ENCODE measurements at places on chromosomes 2 and 18.

- no peak for ATAC-seq
Measured at GRCh38 chr2:95179451-95179850, 13.8 kb downstream of the ZNF2 start.

DNA sequence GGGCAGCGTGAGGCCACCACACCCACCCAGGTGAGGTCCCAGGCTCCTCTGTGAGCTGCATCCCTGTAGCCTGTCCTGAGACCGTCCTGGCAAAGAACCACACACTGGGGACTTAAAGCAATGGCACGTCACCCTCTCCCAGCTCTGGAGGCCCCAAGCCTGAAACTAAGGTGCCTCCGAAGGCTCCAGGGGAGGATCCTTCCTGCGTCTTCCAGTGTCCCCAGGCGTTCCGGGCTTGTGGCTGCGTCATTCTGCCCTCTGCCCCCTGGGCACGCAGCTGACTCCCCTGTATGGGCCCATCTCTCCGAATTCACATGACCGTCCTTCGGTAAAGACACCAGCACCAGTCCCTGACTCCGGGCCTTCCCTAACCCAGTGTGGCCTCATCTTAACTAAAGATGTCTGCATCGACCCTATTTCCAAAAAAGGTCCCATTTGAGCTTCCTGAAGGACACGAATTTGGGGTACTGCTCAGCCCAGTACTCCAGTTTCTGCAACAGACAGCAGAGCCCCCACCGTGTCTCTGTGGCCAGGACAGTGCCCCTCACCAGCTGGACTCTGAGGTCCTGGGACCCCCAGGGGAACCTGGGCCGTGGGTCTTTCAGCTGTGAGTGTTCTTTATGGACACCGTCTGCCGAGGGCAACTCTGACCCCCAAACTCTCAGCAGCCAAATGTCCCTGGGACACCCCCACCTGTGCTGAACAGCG, 75.2 kb upstream of the CTDP1 start:
- ATAC-seq = no peak

GRCh38 chr2:124165698-124166097, 140.6 kb downstream of the CNTNAP5 start:
- no peak for ATAC-seq

GRCh38 chr18:13070460-13070859, 79.3 kb downstream of the CEP192 start:
- no peak for ATAC-seq

GRCh38 chr2:81876624-81877023, 1572.1 kb upstream of the LRRTM1 start:
- ATAC-seq = no peak

DNA sequence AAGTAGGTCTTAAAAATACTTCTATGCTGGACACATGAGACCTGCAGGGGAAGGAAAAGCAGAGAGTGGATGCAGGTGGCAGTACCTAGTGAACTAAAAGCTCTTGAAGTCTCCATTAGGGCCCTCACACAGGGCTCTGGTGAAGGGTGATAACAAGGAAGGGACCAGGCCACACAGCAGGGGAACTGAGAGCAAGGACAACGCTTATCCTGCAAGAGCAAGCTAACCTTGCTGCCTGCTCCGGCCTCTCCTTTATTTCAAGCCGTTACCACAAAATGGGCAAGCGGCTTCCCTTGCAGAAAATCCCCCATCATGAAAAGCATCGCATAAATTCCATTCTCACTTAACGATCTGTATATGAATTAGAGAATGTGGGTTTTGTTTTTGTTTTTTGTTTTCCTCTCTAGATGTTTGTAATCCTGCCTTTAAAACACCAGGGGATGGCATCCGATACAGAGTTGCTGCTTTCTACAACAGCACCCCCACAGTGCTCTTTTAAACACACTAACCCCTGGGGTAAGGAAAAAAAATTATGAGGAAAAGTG, 64.5 kb downstream of the CACNB4 start:
- no peak for ATAC-seq

- ATAC-seq = no peak
Measured at GRCh38 chr2:182890773-182891378, 24.4 kb upstream of the FRZB start.

DNA sequence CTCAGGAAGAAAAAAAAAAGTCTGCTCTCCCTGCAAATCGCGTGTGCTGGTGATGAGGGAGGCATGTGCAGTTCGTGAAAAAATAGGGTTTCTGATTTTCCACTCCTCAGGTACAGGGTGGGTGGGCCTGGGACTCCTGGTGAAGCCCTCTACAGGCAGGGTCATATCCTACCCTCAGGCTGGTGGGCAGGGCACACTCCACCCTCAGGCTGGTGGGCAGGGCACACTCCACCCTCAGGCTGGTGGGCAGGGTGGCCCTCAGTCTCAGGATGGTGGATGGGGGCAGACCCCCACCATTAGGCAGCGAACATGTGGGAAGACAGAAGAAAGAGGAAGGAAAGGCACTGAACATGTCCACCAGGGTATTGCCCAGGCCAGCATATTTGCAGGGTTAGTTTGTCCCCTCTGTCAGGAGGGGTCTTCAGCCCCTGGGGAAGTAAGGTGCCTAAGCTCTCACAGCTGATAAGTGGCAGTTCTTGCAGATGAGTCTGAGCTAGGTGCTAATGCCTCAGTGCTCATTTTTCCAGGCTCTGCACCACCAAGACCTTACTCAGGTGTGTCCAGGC, 95.2 kb upstream of the RAB6C start:
- no peak for ATAC-seq

DNA sequence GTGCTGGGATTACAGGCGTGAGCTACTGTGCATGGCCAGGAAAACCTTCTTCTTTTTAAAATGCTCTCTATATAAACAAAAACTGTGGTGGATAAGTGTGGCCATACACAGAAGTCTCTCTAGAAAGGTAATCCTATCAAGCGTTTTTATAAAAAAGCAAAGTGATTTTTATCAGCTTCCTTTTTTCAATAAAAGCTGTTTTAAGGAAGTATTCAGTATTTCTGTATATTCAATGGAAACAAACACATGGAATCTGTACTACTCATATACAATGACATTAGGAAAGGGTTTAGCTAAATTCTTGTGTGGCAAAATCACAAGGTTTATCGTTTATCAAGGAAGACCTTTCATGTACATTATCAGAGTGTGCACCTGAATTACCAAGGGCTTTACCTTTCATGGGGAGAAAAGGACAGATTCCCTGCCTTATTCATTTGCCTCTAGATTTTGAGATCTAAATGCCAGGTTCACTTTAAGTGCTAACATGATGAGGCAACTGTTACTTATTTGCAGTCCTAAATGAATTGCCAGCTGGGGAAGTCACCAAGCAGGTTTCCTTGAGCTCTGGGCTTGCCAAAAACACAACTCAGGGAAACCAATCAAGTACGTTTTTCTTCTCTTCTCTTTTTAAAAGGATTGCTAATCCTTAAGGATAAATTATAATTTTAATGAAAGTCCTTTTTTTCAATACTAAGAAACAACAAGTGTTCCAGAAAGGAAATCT, 70.8 kb downstream of the RTN4 start:
- no peak for ATAC-seq

GRCh38 chr2:38398739-38399138, 21.7 kb upstream of the ATL2 start:
- ATAC-seq = no peak

DNA sequence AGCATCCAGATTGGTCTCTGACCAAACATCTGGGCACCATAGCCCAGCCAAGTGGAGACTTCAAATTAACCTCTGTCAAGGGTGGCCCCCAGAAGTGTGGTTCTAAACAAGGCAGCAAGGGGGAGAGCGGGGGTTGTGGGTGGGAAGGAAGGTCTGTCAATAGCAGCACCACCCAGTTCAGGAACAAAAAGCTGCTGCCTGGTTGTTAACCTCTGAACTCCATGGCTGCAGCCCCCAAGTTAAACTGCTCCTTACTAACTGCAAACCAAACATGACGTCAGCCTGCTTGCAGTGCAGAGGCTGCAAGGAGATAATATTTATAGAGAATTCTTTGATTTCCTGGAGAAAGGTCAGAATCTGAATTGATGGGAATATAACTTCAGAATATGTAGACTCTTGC, 76.5 kb downstream of the ARL4C start:
- ATAC-seq = no peak

GRCh38 chr2:227973241-227973640, 101.8 kb downstream of the DAW1 start:
- ATAC-seq = no peak

DNA sequence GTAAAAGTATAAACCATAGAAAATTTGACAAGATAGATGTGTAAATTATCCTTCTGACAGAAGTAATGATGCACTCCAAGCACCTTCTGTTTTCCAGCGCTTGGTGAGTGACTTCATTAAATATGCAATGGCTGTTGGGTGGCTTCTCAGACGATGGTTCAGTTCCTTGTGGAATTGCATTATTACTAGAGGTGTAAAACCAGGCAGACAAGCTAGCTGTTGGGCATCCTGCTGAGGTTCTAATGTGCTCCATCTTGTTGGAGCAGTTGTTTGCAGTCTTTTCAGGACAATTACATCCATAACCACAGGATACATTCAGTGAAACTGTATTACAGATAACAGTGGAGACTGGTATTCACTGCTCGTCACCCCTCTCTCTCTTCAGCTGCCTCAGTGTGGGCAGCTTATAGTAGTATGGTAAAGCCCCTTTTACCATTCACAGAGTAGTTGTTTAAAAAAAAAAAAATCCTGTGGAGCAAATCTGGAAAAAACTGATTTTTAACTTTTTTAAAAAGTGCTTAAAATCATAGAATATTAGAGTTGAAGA, 143.5 kb downstream of the AGPS start:
- ATAC-seq = no peak

DNA sequence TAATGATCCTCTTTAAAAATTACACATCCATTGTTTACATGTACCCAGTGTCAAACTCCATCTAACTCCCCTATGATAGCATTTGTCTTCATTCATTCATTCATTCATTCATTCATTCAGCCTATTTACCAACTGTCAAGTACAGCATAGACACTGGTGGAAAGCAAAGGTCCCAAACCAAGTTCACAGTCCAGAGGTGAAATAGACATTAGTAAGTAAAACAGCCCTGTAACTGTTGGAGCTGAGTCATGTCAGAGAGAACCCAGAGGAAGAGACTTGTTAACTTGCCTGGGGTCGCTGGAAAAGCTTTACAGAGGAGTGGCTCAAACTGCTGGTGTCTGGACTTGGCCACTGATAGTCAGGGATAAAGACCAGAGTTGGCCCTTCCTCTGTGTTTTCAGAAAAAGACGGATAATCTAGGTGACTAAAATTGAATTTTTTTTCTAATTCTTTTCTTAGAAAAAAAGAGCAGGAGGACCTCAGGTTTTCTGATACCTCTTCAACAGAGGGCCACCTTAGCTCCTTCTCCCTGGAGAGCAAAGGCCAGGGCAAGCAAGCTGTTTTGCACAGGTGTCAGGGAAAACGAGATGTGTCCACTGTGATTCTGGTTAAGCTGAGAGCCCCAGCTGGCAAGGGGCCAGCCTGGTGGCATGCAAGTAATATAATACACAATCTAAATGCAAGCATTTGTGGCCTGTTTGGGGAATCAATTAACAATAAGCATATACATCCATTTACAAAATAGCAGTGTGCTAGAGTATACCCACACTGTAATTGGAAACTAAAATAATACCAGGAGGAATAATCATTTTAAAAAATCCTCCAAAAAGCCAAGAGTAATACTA, 96.7 kb upstream of the SLC14A2 start:
- ATAC-seq = no peak

DNA sequence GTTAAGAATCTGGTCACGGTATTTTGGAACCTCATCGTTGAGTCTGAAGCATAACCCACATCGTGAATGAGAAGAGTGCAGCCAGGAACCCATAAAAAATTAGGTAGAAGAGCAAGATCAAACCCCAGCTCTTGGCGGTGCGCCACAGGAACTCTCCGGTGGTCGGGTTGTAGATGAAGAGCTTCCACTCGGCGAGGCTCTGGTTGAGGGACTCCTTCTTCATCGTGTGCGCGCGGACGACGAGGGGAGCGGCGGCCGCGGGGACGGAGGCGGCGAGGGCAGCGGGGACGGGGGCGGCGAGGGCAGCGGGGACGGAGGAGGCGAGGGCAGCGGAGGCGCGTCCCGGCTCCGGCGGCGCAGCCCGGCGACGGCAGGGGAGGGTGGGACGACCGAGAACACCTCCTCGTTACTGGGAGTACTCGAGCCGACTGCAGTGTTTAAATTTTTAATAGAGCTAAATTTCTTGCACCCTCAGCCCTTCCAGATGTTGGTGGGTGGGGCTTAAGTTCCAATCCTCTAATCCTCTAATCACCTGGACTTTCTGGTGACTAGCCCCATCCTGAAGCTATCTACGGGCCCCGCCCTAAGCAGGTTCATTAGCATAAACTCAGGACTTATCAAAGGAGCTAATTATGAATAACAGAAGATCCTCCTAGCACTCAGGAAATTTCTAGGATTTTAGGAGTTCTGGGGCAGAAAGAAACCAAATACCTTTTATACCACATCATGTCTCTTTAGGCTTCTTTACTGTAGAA, 20.4 kb upstream of the PAPOLG start:
- peak; percentile 36 for ATAC-seq

DNA sequence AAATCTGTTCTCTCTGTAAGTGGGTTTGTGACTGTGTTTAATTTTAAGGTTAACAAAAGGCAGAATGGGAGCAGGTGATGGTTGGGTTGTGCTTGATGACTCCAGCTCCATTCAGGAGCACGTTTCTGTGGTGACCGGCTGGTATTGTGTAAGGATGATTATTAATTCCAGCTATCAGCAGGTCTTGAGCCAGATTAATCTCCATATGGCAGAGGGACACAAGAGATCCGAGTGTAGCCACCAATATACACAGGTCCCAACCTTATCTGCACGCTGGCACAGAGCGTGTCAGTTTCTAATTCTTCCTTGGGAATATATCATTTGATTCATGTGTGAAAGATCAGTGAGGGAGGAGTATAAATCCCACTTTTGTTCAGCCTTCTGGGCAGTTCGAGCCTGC, 199.0 kb upstream of the DCC start:
- no peak for ATAC-seq

DNA sequence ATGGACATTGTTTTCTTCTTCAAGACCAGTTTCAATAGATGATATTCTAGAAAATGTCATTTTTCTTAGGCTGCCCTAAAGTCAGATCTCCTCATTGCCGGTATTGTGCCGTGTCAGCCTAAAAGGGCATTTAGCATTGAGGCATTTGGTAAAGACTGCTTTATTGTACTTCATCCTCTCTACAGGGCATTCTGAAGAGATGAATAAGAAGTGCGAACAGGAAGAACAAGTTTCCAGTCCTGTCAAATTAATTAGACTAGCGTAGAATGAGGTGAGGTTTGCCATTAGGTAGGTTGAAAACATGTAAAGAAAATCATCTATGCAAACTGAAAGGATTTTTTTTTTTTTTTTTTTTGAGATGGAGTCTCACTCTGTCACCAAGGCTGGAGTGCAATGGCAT, 60.6 kb downstream of the ETAA1 start:
- no peak for ATAC-seq

DNA sequence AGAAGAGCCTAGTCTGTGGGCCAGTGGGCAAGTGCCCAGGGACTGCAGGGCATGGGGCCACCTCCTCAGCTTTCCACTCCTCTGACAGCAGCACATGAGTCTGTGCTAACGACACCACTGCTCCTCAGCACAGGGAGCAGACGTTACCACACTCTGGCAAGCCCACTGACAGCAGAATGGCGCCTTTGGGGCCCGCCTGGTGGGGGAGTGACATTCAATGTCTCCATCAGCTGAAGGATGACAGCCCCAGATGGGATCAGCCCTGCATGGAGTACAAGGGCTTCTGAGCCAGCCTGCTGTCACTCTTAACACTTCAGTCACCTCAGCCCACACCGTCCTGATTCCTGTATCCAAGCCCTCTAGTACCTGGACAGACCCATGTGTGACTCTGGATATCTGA, 149.4 kb upstream of the SMAD2 start:
- ATAC-seq = no peak

GRCh38 chr18:12315490-12315889, 7.4 kb downstream of the TUBB6 start:
- no peak for ATAC-seq
